Diencephalon (tissue), 1 donor: ENCODE measurements at places on chromosomes 2 and 18. TPM values are rescaled to one million over a fixed set of nuclear protein-coding genes. Genes with fewer than 3 reads are reported as not detected.

IL37 gene
- not detected for total RNA-seq

SERPINB12 gene
- not detected for total RNA-seq

LRATD1 gene
- 63.2 TPM for total RNA-seq

TSGA10 gene
- total RNA-seq, result 26.5 TPM

LYG1 gene
- 0.46 TPM for total RNA-seq

NPPC gene
- 4.4 TPM for total RNA-seq

SRD5A2 gene
- total RNA-seq, result 0.23 TPM

SERPINB7 gene
- total RNA-seq, result not detected

SPOPL gene
- 30.2 TPM for total RNA-seq

HPCAL1 gene
- 42.4 TPM for total RNA-seq

KIF1A gene
- 358 TPM for total RNA-seq

ALPG gene
- total RNA-seq, result not detected

EFHD1 gene
- 3.7 TPM for total RNA-seq

RELCH gene
- total RNA-seq, result 86.3 TPM

SERPINB4 gene
- not detected for total RNA-seq

LRP2 gene
- total RNA-seq, result 11.5 TPM

POTEJ gene
- total RNA-seq, result 0.46 TPM

CFAP65 gene
- 2.3 TPM for total RNA-seq

CTAGE1 gene
- total RNA-seq, result not detected

PRKAG3 gene
- not detected for total RNA-seq

FAP gene
- 2.3 TPM for total RNA-seq

SOCS6 gene
- total RNA-seq, result 48.2 TPM

SCYGR7 gene
- not detected for total RNA-seq

RGPD4 gene
- total RNA-seq, result 0.23 TPM

C2orf81 gene
- total RNA-seq, result 0.92 TPM

PAX8 gene
- total RNA-seq, result 0.69 TPM

ADAM23 gene
- 44.1 TPM for total RNA-seq

HOXD10 gene
- not detected for total RNA-seq

ESCO1 gene
- 32.1 TPM for total RNA-seq

UGT1A4 gene
- total RNA-seq, result not detected

TEKT4 gene
- 2.5 TPM for total RNA-seq

ASIC4 gene
- 10.4 TPM for total RNA-seq

SLC35F6 gene
- 29.8 TPM for total RNA-seq

TIMM21 gene
- total RNA-seq, result 31.8 TPM

IL1R1 gene
- total RNA-seq, result 0.46 TPM

SLC20A1 gene
- 34.6 TPM for total RNA-seq

GAD1 gene
- total RNA-seq, result 163 TPM

AKAIN1 gene
- total RNA-seq, result not detected

B3GNT7 gene
- 9.0 TPM for total RNA-seq

FAM136A gene
- 36.4 TPM for total RNA-seq

CXCR1 gene
- not detected for total RNA-seq

ANKRD30B gene
- 3.9 TPM for total RNA-seq

SPEG gene
- 18.2 TPM for total RNA-seq

C2orf66 gene
- total RNA-seq, result 0.69 TPM

CHRND gene
- total RNA-seq, result 0.23 TPM

ITPRIPL1 gene
- total RNA-seq, result 1.6 TPM

RTP5 gene
- 13.8 TPM for total RNA-seq

CYP27A1 gene
- total RNA-seq, result 5.8 TPM

CD8B2 gene
- total RNA-seq, result 0.69 TPM

APCDD1 gene
- total RNA-seq, result 26.8 TPM
